ENCODE measurements at places on chromosomes 1 and 21.

DNA sequence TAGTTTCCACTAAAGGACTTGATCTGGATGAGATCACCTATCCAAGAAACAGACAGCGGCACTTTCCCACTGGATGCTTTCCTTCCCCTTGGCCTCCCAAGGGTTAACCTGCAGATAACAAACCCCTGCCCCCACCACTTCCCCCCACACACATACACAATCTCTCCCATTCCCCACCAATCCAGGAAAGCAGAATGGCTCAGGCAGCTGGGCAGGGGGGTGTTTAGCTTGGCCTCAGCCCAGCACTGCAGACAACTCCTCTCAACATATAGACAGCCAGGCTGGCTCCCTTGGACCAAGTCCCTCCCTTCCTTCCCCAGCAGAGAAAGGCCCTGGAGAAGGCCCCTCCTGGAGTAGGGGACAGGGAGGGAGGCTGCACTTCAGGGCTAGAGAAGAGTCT, 24.6 kb downstream of the PLEKHA6 start:
- DNase-seq = peak; percentile 36

DNA sequence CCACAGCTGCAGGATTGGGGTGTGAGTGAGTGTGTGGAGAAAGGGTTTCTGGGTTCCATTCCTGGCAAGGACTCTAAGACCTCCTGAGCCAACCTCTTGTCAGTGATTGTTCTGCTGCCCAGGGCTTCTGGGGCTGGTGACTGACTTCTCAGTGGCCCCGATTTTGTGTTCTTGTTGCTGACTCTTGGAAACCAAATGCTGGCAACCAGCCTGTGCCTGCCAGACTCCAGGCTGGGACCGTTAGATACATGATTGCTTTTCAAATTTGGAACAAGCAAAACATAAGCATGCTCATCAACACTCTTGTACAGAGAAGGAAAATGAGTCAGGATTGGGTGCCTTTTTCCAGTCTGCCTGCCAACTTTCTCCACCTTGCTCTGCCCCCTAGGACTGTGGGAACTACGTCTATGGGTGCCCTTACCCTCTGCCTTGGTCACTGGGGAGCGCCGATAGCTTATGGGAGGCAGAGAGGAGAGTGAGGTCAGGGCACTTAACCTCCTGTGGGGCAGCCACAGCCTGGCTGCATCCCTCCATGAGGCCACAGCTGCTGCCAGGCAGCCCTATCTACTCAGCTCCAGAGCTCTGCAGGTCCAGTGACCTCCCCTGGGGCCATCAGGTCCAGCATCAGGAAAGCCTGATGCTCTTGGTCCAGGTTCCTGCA, 39.3 kb upstream of the EPS8L3 start:
- peak; percentile 24 for DNase-seq

DNA sequence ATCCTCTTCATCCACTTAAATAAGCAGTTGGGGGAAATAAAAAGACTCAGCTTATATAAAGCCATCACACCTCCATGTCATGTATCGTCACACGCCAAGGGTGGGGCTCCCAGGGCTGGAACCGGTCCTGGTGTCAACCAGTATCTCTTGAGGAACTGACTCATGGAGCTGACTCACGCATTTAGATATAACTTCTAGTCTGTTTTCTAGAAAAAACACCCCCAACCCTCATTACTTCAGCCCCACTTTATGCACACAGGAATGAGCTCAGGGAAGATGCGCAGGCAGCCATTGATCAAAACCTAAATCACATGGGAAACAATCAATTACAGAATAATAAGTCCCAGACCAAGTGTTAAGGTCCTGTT, 6.9 kb upstream of the IL22RA1 start:
- peak; percentile 42 for DNase-seq

DNA sequence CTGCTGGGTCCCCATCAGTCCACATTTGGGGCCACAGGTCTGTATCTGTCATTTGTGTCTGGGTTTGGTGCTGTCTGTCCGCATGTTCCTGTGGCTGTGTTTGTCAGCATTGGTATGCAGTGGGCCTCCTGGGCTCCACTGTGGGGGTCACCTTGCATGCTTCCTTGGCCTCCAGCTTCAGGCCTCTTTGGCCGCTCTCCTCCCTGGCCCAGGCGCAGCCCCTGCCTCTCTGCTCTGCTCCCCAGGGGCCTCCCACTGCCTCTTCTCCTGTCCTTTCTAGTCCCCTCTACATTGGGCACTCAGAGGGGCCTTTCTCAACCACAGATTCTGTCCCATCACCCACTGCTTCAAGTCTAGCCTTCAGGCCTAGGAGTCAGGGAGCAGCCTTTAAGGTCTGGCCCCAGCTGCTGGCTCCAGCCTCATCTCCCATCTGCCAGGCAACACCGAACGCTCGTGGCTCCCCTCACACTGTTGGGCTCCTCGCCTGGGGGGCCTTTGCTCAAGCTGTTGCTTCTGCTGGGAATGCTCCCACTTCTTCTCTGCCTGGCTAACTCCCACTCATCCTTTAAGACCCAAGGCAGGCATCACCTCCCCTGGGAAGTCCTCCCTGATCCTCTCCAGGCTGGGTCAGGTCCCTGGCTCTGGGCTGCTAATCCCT, 14.6 kb downstream of the ZNF362 start:
- DNase-seq = no peak

DNA sequence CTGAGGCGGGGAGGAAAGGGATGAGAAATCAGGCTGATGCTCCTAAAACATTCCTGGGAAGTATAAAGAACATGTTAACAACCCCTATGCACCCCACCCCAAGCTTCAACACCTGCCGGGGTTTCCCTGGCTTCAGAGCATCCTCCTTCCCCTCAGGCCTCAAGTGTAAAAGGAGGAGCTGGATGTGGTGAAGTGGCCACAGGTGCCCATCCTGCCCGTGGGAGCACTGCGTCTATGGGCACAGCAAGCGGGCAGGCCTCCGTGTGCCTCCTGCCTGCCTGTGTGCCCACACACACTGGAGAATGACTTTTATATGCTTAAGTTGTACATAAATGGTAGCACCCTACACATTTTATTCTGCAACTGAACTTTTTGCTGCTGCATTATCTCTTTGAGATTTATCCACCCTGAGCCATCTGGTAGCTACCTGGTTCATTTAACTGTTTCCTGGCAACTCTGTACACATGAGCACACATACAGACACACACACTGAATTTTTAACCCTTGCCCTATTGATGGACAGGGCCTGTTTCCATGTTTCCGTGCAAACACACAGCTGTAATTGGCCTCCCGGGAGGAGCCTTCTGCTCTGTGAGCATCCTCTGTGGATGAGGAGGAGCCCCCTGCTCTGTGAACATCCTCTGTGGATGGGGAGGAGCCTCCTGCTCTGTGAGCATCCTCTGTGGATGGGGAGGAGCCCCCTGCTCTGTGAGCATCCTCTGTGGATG, 13.4 kb upstream of the FTCD start:
- DNase-seq = no peak

DNA sequence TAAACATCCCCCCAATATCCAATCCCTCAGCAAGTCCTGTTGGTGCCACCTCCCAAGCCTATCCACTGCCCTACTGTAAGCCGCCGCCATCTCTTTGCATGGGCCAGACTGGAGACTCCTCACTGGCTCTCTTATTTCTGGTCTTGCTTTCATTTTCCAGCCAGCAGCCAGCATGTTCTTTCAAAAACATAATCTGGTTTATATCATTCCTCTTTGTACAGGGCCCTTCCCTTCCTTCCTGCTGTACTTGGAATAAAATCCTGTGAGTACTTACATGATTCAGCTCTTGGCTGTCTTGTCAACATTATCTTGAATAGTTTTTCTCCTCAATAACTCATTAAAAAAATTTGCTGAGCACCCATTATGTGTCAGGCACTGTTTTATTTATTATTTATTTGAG, 28.2 kb downstream of the TLR5 start:
- peak; percentile 62 for DNase-seq

- no peak for DNase-seq
Measured at GRCh38 chr21:25214676-25215075, 392.6 kb downstream of the MRPL39 start.

DNA sequence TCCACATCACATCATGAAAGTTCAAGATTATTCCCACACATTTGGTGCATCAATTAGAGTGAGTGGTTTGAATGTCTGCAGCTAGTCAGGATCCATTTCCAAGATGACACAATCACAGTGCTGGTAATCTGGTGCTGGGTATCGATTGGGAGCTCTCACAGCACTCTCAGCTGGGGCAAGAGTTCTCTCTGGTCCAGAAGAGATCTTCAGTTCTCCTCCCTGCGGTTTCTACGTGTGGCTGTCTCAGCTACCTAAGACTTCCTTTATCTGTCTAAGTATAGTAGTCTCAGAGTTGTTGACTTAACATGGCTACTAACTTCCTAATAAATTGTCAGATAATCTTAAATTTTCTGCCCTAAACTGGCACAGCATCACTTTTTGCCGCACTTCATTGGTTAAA, 358.0 kb upstream of the BRINP3 start:
- no peak for DNase-seq

GRCh38 chr1:179151908-179152682, 70.2 kb downstream of the TOR3A start:
- no peak for DNase-seq

DNA sequence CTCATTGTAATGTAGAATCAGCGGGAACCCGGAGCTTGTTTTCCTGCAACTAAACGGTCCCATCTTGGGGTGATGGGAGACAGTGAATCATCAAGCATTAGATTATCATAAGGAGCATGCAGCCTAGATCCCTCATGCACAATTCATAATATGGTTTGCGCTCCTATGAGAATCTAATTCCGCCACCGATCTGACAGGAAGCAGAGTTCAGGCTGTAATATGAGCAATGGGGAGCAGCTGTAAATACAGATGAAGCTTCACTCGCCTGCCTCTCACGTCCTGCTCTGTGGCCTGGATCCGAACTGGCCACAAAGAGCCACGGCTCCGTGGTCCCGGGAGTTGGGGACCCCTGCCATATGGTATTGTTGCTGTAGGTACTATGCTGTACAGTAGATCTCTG, 1.6 kb downstream of the IFI44 start:
- peak; percentile 79 for DNase-seq

GRCh38 chr1:156421062-156421938, 52.3 kb downstream of the RHBG start:
- peak; percentile 64 for DNase-seq

GRCh38 chr1:66265796-66266195, 268.2 kb upstream of the SGIP1 start:
- peak; percentile 92 for DNase-seq

GRCh38 chr1:231827337-231828105, 200.9 kb downstream of the DISC1 start:
- DNase-seq = peak; percentile 57

GRCh38 chr1:205118752-205119151, 3.0 kb downstream of the RBBP5 start:
- no peak for DNase-seq

DNA sequence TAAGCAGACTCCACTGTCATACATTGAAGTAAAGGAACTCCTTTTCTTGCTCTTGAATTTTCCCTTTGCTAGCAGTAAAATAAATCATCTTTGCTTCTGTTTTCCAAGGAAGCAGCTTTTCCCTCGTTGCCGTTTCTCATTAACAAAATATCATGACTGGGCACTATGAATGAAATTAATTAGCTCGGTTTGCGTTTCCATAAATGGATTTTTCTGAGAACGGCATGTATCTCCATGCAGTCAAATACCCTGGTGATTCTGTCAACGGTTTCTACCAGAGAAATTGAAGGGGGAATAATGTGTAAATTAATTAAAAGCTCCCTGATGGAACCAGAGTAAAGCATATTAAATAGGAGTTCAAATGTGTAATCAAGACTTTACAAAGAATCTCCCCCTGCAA, 265.1 kb downstream of the LRRC40 start:
- no peak for DNase-seq

DNA sequence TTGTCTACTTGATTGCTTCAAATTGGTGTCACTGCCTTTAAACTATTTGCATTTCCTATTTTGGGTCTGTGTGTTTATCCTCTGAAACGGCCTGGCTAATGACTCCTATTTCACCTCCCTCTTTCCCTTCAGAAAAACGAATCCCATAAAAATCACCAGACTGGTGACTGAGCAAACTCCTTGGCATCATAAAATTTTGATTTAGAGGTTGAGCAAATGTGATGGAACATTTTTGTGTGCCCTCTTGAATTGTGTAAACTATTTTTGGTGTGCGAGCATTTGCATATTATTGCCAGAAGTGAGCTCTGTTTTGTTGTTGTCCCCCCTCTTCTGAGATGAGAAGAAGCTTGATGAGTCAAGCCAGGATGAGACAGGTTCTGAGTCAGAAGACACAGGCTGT, 316.1 kb downstream of the AJAP1 start:
- DNase-seq = no peak

GRCh38 chr21:40383951-40384350, 463.0 kb downstream of the DSCAM start:
- DNase-seq = no peak

DNA sequence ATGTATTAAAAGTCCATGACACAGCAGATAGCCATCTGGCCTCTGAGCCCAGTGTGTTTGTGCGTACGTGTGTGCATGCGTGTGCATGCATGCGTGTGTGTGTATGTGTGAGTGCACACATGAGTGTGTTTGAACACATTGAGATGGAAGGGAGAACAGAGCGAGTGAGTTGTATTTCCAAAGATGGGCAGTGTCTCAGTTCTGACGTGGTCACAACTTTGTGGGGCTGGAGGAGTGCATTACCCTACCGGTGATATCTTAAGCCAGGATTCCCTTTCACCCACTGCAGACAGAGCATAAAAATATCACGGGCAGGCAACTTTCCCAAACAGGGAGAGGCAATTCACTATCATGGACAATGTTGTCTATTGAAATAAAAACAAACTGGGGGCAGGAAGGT, 27.8 kb downstream of the IRF2BP2 start:
- DNase-seq = no peak

- DNase-seq = no peak
Measured at GRCh38 chr1:152741656-152742055, 16.2 kb upstream of the KPRP start.

- no peak for DNase-seq
Measured at GRCh38 chr1:113780374-113781146, 21.3 kb upstream of the PHTF1 start.

GRCh38 chr1:43531107-43531905, 623 bp downstream of the PTPRF start:
- DNase-seq = peak; percentile 65

GRCh38 chr1:212531796-212532195, 76.8 kb upstream of the ATF3 start:
- no peak for DNase-seq

DNA sequence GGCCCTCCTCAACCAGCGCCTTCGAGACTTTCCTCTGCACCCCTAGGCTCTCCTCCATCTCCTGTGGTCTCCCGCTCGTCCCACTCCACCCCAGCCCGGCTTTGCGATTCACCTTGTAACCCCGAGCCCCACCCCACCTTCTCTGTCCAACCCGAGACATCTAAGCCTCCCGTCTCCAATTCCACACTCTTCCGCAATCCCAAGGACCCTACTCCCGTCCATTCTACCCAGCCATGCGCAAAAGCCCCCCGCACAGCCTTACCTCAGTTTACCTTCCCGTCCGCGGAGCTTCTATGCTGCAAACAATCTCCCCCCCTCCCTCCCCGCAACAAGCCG, 174 bp downstream of the SH3BP5L start:
- no peak for DNase-seq

GRCh38 chr1:177133977-177134538, 30.5 kb downstream of the ASTN1 start:
- DNase-seq = no peak
